ENCODE measurements at places on chromosomes 1 and 21.
A peak's percentile ranks its signal among the peaks of the same experiment; 100 is the strongest.

DNA sequence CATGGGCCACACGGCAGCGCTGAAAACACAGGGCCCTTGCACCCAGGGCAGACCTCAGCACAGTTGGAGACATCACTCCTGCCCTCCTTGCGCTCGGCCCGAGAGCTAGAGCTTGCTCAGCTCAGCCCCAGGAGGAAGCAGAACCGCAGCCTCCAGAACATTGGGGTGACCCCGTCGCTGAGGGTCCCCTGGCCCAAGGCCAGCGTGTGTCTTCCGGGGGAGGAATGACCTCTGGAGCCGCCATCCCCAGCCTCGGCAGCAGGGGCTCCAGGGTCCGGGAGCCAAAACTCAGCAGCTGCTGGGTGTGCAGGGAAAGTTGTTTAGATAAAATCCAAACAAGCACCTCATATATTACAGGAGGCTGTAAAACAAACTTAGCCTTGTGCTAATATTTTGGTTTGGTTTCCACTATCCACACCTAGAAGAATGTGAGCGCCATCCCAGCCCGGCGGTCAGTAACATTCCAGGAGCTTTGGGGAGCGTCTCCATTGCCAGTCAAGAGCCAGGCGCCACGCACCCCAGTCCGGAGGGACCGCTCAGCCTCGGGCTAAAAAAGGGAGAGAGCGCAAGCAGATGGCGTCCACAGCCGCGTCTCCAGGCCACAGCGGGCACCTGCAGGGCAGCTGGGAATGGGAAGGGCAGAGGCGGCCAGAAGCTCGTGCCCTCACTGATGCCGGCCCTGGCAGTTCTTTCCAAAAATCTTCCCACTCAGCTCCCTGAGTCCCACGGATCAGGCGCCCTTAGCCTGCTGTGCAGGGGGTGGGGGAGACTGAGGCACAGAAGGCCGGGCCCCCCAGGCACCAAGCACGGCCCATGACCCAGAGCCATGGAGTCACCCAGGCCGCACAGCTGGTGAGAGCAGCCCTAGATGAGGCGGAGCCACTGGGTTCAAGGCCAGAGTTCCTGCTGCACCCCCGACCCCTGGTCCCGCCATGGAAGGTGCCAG lies 52.0 kb downstream of the SLX9 start:
- DNase-seq: peak; percentile 50

DNA sequence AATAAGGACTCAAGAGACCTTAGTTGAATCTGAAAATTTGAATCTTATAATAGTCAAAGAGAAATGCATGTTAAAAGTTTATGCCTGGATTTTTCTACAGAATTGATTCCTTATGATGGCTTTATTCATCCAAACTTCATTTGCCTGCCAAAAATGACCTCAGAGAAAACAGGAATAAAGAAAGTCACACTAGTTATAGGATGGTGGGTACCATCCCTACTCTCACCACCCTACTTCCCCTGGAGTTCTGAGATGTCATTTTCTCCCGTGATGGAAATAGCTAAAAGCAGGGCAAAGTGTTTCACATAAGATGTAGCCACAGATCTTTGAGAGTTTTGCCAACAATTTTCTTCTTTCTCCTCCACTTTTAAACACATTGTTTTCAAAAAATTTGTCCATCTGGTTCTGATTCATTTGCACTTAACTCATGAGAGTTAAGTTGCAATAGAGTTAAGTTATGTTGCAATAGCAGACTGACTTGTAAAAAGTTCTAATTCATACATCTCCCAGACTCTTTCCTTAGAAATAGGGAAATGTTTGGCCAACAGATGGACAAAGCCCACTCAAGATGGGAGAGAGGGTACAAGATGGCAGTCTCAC lies 384.6 kb downstream of the PLPP3 start:
- DNase-seq: no peak

- DNase-seq: no peak
These were observed 275.0 kb downstream of the HMCN1 start for GRCh38 chr1:186009039-186009737.

DNA sequence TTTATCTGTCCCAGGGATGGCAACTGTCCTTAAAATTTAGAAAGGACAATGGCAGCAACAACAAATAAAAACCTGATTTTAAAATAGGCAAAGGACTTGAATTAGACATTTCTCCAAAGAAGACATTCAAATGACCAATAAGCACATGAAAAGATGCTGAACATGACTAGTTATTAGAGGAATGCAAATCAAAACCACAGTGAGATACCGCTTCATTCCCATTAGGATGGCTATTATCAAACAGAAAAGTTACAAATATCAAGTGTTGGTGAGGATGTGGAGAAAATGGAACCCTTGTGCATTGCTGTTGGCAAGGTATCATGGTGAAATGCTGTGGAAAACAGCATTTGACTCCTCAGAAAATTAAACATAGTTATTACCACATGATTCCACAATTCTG lies 120.7 kb downstream of the CRB1 start:
- DNase-seq: no peak

DNA sequence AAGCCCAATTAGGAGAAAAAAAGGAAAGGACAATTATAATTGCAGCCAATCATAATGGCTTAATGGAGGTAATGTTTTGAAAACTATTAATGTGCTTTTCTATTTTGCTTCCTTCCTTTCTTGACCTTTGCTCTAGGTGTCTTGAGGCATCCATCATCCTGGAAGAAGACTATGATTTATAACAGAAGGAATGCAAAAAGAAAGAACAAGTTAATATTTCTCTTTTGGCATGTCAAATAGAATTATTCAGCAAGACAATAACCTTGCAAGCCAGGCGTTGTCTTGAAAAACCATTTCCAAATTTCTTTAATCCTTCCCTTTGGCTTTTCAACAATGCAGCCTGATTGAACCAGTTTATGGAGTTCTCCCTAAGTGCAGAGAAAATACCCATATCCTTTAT lies 107.7 kb upstream of the USP24 start:
- DNase-seq: no peak

Measured in smooth muscle cell of the brain vasculature (primary cell).